ENCODE measurements at places on chromosomes 16 and 17.

DNA sequence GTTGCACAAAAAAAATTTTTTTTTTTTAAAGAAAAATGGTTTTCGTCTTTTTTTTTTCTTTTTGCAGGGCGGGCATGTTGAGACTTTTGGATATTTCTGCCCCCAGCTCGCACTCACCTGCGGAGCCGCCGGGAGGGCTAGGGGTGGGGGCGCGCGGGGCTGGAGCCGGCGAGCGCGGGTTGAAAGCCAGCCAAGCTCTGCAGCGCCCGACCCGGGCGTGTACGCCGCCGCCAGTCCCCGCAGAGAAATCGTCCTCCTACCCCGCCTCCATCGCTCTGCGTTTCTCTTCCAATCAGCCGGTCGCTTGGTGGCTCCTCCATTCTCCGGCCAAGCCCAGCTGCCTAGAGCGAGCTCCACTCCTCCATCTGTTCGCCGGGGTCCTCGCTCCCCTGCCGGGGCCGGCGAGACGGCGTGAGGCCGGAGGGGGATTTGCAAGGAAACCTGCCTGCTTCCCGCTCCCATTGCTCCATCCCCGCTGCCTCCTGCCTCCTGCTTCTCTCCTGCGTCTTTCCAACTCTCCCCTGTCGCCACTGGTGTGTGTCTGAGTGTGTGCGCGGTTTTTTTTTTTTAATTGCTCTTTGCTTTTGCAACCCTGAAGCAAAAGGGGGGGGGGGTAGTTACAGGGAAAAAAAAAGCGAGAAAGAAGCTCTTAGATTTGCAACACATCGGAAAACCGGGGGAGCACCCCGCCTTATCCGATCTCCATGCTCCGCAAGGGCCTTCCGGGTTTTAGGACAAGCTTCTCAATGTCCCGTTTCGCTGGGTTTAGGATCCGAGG is 1.8 kb upstream of the UBTF start:
- DNase-seq, result peak; percentile 51

DNA sequence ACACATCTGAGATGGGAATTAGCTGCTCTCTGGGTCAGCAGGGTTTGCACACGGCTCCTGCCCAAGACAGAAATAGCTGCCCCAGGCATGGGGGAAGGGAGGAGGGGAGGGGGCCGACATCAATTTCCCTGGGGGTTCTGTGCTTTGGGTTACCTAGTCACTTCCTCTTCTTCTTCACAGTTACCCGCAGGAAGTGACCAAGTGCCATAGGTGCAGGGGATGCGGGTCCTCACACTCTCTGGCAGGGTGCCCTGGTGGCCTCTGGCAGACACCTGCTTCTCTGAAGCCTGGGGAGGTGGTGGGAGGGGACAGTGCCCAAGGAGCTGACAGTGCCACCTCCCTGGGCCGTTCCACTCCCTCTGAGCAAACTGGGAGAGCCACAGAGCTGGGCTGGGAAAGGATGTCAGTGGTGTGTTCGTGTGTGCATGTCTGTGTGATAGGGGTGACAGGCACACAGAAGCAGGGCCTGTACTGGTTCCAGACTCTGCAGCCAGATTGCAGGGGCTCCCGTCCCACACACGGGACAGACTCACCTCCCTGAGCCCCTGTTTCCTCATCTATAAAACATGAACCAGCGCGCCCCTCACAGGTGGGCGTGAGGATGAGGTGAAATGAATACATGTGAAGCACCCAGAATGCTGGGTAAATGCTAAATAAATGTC is 18.2 kb downstream of the SCN4A start:
- no peak for DNase-seq

GRCh38 chr16:19344224-19344801 is 58.8 kb downstream of the CLEC19A start:
- DNase-seq, result no peak

- DNase-seq, result no peak
These were observed 22.7 kb downstream of the UNC13D start for GRCh38 chr17:75821552-75821951.

GRCh38 chr17:4150096-4150495 is 7.1 kb downstream of the CYB5D2 start:
- no peak for DNase-seq

GRCh38 chr16:89349947-89350633 is 132.6 kb downstream of the ZNF778 start:
- DNase-seq, result no peak

- no peak for DNase-seq
These were observed 376.5 kb upstream of the CDH5 start for GRCh38 chr16:65989861-65990604.

DNA sequence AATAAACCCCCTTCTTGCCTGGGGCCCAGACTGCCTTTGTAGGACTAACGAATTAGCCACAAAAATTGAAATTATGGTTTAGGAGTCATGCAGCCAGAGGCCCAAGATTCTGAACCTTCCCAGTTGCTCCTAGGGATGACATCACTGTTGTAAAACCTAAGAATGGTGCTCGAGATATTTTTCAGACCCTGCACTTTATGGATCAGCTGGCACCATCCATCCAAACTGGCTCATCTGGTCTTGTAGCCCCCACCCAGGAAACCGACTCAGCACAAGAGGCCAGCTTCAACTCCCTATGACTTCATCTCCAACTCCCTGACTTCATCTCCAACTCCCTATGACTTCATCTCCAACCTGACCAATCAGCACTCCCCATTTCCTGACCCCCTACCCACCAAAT is 10.9 kb upstream of the EVPL start:
- DNase-seq, result no peak

GRCh38 chr16:84931107-84931494 is 80.2 kb downstream of the ZDHHC7 start:
- no peak for DNase-seq

DNA sequence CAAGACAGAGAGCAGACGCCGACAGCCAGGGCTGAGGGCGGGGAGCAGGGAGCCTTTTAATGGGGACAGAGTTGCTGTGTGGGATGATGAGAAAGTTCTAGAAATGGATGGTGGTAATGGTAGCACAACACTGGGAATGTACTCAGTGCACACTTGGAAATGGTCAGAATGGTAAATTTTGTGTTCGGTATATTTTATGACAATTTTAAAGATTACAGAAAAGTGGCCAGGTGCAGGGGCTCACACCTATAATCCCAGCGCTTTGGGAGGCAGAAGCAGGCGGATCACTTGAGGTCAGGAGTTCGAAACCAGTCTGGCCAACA is 243.2 kb upstream of the CIBAR2 start:
- no peak for DNase-seq

GRCh38 chr17:17028059-17028877 is 14.0 kb upstream of the MPRIP start:
- peak; percentile 17 for DNase-seq

DNA sequence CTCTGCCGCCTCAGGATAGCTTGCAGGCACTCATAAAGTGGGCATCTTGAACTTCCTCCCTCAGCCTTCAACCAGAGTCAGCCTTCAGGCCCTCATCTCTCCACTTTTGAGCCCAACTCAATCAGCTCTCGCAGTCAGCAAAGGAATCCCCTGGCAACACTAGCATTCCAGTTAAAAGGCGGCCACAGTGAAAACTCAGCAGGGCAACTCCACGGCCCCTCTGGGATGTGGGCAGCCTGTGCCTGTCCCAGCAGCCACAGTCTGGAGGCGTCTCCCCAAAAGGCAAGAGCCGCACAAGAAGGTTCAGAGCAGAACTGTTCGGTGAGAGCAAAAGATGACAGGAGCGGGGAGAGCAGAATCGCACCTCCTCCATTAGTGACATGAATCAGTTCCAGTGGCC is 9.0 kb downstream of the TMEM11 start:
- DNase-seq, result no peak

DNA sequence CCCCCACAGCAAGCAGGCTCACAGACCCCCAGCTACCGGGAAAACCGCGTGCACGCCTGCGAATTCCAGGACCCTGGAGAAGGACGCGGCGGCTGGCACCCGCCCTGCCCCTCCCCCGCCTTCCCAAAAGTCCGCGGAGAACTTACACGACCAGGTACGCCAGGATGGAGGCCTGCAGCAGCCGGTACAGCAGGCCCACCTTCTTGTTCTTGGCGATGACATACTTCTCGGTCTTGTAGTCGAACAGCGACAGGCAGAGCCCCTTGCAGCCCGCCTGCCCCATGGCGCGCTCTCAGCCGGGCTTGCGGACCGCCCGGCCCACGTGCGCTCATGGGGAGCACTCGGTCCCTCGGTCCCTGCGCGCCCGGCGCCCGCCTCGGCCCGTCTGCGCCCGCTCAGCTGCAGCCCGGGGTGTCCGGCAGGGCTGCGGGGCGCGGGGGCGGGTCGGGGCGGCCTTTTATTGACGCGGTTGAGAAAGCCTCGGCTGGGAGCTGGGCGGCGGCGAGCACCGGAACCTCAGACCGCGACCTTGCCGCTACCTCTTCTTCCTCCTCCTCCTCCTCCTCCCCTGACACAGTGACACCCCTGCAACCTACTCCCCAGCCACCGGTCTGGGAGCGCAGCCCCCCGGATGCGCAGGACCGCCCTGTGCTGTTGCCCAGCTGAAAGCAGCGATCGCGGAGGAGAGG is at the start of gene P2RX5:
Gene P2RX5 (minus strand): TSS at position 433 of the 689 bp plus-strand sequence. CDS start 150 bp downstream, at position 283.
- DNase-seq, result no peak

DNA sequence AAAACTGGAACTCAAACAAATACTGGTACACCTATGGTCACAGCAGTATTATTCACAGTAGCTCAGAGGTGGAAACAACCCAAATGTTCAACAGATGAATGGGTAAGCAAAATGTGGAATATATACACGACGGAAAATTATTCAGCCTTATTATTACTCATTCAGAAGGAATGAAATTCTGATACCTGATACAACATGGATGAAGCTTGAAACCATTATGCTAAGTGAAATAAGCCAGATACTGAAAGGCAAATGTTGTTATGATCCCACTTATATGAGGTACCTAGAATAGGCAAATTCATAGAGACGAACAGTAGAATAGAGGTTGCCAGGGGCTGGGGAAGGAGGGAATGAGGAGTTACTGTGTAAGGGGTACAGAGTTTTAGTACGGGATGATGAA is 27.1 kb upstream of the MYLK3 start:
- DNase-seq, result no peak

- no peak for DNase-seq
These were observed 4.2 kb downstream of the CDK3 start for GRCh38 chr17:76004750-76005262.

GRCh38 chr16:73062743-73063733 is 15.1 kb upstream of the ZFHX3 start:
- no peak for DNase-seq

GRCh38 chr17:39200957-39201510 is 951 bp downstream of the RPL19 start:
- DNase-seq, result no peak

DNA sequence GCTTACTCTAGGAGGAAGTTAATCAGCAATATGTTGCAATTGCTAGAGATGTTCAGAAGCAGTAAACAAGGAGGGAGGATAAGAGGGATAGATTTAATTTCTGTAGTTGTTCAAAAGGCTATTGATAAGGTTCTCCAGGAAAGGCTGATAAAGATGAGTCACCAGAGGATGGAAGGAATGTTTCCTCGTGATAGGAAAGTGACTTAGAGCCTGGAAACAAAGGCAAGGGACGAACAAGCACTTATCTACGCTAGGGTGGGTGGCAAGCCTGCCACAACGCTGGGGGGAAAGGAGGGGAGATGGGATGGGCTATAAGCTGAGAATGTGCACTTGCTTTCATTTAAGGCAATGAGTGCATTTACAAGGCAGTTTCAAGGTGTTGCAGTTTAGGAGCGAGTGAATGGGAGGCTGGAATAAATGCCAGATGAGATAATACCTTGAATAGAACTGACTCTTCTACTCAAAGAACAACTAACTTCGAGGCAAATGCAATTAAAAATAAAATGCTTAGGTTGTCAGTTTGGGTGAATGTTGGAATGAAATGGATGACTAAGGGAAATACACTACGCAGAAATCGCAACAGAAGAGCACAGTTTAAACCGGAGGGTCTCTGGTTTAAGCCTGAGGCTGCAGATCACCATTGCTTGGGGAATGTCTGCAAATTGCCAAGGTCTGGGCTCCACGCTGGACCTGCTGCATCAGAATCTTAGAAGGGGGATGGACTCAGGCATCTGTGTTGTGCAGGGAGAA is 76.0 kb upstream of the RBBP6 start:
- no peak for DNase-seq

DNA sequence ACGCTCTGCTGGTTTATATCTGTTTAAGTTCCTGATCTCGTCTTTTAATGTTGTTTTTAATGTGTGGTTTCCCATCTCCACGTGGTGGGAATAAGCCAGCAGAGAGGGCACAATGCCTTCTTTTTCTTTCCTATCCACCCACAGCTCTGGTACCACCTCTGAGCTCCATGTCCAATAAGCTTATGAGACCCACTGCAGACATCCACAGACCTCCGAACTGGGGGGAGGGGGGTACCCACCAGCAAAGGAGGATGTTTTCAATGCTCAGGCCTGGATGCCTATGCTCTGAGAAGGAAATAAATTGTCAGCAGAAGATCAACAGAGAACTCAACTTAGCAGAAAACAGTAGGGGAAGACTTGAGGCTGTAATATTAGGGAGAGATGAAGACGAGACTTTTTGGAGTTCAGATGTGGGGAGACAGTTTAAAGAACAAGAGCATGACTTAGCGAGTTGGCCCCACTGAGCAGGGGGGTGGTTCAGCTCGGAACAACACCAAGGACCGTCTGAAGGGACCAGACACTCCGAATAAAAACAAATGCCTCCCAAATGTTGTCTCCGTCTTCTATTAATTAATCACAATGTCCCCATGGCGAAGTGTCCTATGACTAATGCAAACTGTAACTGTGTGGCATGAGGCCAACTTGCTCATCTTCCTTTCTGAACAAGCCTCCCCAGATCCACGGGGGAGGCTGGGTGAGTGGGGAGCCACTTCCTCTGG is 62.7 kb downstream of the GAS7 start:
- DNase-seq, result no peak

DNA sequence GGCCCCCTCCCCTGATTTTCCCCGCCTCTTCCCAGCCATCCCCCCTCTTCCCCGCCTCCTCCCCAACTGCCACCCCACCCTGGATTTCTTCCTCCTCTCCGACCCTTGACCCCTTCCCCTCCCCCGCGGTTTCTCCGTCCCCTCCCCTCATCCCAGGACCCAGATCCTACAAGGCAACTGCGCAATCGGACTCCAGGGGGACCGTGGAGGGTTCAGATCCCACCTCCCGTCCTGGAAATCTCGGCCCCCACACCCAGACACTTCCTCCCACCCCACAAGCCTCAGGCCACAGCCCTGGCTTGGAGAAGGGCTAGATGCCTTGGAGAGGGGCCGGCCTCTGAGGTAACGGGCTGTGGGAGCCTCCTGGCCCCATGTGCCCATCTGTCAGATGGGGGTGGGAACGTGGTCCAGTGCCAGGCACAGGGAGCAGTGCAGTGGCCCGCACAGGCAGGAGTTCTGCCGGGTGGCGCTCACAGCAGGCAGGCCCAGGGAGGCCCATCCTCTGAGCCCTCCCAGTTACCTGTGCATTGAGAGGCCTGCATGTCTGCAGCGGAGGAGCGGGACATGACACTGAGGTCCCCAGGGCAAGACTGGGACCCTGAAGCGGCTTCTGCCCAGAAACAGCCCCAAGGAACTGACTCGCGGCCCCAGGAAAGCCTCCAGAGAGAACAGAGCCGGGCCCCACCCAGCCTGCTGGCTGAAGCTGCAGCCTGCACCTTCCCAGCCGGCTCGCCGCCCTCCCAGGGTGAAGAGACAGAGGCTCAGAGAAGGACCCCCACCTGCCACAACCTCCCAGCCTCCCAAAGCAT is 16.7 kb downstream of the ZNF423 start:
- DNase-seq, result no peak
